Lower lobe of right lung (tissue), 2 donors: ENCODE measurements at places on chromosomes 3 and 15.

DNA sequence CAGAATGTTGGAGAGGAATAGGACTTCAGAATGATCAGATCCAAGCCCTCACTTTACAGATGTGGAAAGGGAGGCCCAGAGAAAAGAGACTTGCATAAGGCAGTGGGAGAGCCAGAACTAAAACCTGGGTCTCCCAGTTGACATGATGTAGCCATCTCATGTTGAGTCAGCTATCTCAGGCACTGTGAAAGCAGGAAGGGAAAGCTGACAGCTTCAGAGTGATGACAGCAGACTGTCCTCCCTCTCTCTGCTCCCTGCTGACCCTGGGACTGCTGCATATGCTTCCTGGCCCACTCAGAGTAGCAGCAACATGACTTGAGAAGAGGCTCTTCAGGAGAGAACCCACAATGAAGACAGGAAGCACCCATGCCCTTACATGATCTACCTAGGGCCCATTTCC, 14.7 kb downstream of the FHIT start:
- DNase-seq = no peak

GRCh38 chr3:25350725-25351114, 77.3 kb upstream of the RARB start:
- no peak for DNase-seq

- no peak for DNase-seq
These were observed 1.5 kb upstream of the CYP8B1 start for GRCh38 chr3:42876940-42877720.

DNA sequence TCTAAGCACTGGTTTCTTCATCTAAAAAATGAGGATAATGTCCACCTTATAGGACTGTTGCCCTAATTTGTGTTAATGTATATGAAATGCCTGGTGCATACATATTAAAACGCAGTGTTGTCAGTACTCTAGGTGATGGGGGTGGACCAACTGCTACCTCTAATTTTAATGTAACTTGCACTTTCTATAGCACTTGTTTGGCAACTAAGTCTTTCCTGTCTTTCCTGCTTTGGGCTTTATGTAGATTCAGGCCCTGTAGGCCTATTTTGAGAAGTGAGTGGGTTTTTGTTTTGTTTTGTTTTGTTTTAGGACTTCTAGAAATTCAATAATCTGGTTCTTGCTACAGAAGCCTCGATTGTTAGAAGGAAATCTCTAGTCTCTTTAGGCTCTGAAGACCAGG, 21.2 kb downstream of the SLC7A14 start:
- DNase-seq = no peak

- DNase-seq = no peak
These were observed 282.7 kb upstream of the SEMA6D start for GRCh38 chr15:47434596-47434995.

GRCh38 chr3:140630366-140630765, 47.5 kb upstream of the TRIM42 start:
- DNase-seq = no peak

DNA sequence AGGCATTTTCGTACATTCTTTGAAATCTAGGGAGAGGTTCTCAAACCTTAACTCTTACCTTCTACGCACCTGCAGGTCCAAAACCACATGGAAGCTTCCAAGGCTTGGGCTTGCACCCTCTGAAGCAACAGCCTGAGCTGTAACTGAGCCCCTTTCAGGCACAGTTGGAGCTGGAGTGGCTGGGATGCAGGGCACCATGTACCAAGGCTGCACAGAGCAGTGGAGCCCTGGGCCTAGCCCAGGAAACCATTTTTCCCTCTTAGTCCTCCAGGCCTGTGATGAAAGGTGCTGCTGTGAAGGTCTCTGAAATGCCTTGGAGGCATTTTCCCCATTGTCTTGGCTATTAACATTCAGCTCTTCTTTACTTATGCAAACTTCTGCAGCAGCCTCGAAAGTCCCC, 66.9 kb upstream of the ZBED2 start:
- no peak for DNase-seq
